ENCODE measurements at places on chromosomes 16 and 17.

DNA sequence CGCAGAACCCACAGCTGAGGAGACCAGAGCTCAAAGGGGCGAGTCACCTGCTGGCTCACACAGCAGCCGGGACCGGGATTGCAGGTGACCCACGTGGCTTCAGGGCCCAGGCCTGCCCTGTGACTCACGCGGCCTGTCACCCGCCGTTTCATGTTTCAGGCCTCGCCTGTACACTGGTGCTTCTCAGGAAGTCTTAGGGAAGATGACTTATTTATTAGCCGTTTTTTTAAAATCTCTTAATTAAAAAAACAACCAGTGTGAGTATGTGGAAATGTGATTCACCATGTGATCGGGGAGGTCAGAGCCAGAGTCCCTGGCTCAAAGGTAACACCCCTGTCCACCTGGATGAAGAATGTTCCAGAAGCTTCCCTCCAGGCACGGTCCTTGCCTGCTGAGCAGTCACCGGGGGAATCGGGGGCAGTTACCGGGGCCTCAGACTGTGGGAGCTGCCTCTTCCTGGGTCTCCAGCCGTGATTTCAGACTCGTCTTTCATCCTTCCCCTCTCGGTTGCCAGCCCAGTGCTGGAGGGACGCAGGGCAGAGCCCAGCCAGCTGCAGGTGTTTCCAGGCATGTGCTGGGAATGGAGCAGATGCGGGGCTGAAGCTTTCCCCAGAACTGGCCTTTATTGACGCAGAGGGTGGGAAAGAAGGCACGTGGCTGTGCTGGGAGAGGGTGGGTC lies 49.3 kb downstream of the CMIP start:
- DNase-seq: peak; percentile 8

DNA sequence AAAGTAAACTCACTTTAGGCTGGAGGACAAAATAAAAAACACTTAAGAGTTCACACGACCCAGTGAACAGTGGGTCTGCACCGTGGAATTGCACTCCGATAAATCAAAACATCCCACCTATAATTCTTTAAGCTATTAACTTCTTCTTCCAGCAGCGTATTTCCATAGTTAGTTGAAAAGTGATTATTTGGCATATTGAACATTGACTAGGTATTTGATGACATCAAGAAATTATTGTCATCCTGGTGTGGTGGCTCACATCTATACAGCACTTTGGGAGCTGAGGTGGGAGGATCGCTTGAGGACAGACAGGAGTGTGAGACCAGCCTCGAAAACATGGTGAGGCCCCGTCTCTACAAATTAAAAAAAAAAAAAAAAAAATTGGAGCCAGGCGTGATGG lies 23.4 kb downstream of the IGF2BP1 start:
- no peak for DNase-seq

GRCh38 chr17:38667787-38668122 lies 7.0 kb downstream of the EPOP start:
- DNase-seq: no peak

- no peak for DNase-seq
Measured at GRCh38 chr16:54595621-54596020, 309.0 kb upstream of the IRX3 start.

GRCh38 chr17:74542727-74543383 lies 3.1 kb downstream of the CD300C start:
- DNase-seq: no peak

GRCh38 chr17:10396524-10397163 lies 23.8 kb upstream of the MYH13 start:
- no peak for DNase-seq

GRCh38 chr17:65668211-65668610 lies 106.8 kb upstream of the AXIN2 start:
- DNase-seq: no peak

DNA sequence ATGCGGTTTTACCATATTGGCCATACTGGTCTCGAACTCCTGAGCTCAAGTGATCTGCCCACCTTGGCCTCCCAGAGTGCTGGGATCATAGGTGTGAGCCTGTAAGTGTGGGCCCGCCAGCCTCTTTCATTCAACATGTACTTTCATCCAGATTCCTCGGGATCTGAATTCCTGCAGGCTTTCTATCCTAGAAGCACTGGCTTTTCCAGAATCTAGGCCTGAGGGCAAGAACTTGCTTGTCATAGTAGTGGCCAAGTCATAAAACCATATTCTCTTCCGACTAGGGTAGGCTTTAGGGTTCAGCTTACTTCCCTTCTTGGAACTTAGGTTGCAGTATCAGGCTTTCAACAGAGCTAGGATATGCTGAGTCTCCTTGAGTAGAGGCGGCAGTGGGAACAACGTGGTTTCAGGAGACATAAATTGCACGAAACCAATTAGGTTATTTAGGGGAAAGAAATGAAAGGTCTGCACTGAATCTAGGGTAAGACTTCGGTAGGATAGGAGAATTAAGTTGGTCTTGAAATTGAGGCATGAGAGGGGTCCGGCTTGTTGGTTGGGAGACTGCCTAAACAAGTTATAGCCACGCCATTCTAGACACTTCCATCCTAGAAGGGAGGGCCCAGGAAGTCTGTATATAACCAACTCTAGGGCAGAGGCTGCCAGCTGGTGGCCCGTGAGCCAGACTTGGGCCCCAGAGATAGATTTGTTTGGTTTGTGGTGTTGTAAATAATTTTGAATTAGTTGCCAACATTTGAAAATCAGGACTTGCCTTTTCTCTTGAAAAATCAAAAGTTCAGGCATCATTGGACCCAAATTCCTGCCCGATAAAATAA lies 15.6 kb downstream of the SLC7A6 start:
- no peak for DNase-seq

DNA sequence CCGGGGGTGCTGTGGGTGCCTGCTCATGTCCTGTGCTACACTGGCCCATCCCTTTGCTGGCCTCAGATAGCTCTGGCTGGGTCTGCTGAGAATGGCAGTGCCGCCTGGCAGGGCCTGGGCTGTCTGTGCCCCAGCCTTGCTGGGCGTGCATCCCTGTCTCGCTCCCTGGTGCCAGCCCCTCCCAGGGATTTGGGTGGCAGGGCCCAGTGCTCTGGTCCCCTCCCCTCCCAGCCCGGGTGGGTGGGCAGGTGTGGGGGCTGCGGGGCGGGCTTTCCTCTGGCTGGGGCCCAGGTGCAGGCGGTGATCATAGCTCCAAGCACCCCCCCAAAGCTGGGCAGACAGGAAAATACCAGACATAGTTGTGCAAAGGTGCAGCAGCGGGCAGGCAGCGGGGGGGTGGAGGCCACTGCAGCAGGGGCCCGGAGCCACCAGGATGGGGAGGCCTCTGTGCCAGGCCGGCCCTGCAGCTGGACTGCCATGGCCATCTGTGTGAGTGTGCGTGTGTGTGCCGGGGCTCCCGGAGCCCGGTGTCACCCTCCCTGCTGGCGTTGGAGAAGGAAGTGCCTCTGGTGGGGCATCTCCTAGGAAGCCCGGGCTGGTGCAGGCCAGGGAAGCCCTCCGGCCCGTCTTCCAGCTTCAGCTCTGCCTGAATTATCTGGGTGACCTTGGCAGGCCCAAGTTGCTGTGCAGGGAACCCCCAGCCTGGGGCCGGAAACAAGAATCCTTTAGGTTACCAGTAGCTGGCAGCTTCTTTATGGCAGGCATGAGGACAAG lies 7.4 kb downstream of the GLIS2 start:
- DNase-seq: no peak

- DNase-seq: no peak
Measured at GRCh38 chr16:55597928-55598327, 31.4 kb downstream of the CAPNS2 start.

DNA sequence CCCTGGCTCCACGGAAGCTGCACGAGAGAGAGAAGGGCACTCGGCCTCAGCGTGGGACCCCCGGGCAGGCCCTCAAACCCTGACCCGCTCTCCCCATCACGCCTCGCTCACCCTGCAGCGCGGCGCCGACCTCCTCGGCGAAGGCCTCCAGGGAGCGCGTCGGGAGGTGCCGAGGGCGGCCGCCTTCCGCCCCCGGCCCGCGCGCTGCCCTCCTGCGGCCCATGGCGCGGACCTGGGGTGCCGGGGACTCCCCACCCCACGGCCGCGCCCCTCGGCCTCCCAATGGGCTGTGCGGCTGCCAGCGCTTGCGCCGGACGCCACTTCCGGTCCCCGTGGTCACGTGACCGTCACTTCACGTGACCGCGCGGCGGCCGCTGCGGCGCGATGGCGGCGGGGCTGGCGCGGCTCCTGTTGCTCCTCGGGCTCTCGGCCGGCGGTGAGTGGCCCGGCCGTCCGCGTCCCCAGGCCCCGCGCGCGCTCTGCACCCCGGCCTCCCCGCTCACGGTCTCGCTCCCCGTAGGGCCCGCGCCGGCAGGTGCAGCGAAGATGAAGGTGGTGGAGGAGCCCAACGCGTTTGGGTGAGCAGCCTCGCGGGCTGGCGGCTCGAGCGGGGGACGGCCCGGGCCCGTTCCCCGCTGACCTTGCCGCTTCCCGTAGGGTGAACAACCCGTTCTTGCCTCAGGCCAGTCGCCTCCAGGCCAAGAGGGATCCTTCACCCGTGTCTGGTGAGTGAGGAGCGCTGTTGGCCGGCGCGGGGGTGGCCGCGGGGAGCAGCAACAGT lies at the start of the genes GNPTG and TSR3:
Gene GNPTG (plus strand): TSS at position 350 of the 781 bp plus-strand sequence. CDS start 35 bp downstream, at position 385.
Gene TSR3 (minus strand): TSS at position 297 of the 781 bp plus-strand sequence. CDS start 74 bp downstream, at position 223.
- peak; percentile 76 for DNase-seq

DNA sequence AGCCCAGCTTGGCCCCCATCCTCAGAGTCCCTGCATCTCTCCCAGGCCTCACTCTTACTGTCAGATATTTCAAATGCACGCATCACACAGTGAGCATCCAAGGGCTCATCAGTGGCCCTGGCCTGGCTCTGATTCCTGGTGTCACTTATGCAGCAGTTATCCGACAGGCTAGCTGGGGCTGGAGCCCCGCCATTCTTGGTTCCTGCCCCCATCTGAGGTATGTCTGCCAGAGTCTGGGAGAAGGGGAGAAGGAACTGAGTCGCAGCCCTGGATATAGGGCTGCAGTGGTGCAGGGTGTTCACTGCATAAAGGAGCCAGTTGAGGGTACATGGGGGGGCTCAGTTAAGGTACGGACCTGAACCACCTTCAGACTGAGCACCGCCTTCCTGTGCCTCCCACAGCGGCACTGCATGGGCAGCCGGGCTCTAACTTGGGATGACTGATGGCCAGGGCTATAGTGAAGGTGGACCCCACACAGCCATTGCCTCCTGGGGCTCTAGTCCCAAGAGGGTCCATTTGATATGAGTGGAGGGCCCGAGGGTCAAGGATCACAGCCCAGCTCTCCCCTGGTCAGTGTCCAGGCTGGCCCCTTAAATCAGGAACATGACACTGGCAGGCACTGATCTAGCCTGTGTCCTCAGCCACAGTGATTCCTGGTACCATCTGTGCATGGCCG lies 1.8 kb upstream of the RASD1 start:
- no peak for DNase-seq

DNA sequence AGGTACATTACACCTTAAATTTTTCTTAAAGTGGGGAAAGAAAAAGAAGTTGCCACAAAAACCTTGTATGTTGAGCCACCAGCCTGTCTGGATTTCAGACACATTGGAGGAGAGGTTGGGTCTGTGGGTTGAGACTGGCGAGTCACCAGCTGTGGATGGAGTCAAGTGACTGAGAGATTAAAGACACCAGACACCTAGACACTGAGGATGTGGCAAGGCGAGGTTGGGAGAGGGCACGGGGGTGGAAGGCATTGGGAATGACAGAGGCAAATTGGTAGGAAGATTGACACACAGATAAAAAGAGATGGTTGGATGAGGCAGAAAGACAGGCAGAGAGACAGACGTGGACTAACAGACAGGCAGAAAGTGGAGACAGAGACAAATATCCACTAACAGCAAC lies 49.6 kb downstream of the KCNJ12 start:
- DNase-seq: no peak

DNA sequence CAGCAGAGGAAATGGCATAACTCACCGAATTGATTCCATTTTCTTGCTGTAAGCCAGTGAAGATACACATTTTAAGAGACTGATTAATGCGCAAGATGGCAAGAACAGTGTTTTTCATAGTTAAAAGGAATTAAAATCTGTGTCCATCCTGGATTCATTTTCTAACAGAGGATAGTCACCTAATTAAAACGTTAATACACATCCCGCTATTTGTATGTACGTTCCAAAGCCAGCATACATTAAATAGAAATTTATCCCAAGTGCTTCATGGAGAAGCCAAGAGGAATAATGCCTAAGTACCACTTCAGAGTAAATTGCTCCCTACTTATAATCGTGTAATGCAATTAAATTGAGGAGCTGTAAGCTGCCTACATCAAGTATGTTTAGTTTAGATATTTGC lies 49.9 kb downstream of the RBFOX1 start:
- DNase-seq: no peak

DNA sequence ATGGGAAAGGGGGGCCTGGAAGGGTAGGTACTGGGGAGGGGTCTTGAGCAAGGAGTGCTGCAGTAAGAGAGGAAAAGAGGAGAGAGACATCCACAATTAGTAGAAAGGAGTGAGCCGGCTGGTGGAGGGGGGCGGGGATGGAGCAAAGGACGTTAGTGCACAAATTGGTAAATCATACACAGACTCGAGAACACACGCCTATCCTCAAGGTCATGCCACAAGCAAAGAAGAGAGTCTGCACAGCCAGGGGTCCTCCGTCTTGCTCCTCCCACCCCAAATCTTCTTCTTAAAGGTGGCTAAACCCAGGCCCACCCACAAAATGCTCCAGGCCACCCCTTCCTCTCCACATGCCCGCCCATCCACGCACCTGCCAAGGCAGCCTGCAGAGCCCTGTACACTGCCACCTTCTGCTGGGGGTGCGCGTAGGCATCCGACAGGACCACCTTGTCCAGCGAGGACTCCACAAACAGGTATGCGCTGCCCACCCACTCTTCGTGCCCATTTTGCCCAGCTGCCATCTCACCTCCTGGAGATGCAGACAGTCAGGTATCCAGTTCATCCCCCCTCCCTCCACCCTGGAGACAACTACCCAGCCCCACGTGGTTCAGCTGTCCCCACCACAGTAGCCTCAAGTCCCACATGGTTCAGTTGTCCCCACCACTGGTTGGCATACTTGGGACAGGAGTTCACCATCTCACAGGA lies 3.4 kb downstream of the TRADD start:
- DNase-seq: no peak

DNA sequence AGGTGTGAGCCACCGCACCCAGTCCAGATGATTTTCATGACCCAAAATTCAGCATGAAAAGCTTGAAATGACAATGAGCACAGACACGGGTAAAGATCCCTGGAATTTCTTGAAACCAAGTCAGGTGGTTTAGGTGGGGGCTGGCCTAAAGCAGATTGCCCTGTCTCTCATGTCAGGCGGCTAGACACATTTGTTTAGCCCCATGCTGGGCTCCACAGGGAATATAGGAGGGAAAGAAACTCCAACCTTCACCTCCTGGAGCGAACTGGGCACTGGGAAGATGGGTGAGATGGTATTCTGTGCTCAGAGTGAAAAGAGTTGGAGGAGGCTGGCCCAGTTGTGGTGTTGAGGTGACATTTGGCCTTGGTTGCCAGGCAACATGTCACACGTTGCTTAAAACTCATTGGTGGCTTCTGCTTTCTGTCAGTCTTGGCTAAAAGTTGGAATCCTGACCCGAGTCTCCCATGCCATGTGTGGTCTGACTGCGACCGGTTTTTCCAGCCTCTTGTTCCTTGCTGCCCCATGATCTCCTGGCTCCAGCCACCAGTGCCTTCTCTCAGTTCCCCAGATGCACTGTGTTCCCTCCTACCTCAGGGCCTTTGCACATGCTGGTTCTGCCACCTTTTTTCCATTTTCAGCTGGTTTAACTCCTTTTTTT lies 113.7 kb downstream of the ABCC6 start:
- no peak for DNase-seq

- no peak for DNase-seq
Measured at GRCh38 chr16:22001591-22001990, 675 bp upstream of the PDZD9 start.

Measured in T-helper 22 cell (primary cell).